Left ventricle myocardium inferior (tissue), 1 donor: ENCODE measurements at places on chromosomes 7 and 10.

DNA sequence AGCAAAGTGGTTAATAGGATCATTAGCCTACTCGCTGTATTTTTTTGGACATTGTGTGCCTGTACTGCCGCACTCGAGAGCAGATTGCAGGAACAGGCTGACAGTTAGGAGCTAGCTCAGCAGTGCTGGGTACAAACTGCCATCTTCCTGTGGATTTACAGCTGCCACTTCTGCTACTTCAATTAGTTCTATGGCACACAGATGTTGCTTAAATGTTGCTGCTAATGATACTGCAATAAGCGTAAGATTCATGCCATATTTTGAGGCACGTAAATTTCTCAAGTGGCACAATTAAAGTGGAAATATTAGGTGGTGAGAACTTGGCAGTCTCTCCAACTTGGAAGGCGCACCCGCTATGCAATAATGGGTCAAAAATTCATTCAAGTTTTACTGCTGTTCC lies 171.9 kb downstream of the EBF3 start:
- no peak for DNase-seq

DNA sequence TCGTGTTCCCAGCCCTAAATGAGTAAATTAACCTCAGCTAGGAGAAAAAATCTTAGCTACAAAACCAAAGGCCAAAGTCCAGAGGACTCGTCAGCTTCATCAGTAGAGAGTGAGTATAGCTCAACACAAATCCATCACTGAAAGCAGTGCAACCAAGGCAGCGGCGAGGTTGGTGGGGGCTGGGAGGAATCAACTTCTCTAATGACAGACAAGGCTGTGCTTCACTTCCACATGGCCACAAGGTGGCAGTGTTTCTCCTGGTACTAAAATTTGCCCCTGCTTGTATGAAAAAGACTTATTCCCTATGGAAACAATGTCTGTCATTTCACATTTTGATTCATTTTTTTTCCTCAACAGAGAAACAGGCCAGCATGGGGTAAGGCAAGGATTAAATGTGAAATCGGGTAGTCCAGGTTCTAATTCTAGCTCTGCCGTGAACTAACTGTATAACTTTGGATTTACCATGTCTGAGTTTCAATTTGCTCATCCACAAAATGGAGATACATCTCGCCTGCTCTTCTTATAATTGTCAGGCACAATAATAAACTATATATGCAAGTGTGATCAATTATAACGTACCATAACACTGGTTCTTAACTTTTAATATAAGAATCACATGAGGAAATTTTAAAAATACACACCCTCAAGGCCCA lies 39.3 kb downstream of the FAS start:
- peak; percentile 63 for DNase-seq

- DNase-seq = no peak
These were observed 272.0 kb downstream of the HPSE2 start for GRCh38 chr10:98963608-98964007.

- no peak for DNase-seq
These were observed 83.8 kb downstream of the EBLN1 start for GRCh38 chr10:22133749-22134624.

GRCh38 chr7:47045207-47046051 lies 536.5 kb downstream of the TNS3 start:
- DNase-seq = peak; percentile 64

DNA sequence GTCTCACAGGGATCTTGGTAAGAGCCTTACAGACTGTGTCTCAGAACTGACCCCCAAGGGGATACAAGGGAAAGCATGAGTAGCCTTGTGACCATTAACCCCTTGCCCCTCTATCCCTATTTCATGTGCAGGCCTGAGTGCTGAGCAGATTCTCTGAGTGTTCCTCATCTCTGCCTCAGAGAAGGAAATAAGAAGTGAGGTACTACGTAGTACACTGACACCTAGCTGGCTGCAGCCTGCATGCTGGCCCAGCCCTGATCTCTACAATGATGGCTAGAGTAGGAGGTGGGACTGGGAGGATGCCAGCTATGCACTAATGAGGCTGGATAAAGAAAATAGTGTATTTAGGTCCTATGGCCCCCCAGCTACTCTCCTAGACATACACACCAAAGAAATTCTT lies 174.9 kb upstream of the HPS1 start:
- DNase-seq = no peak

DNA sequence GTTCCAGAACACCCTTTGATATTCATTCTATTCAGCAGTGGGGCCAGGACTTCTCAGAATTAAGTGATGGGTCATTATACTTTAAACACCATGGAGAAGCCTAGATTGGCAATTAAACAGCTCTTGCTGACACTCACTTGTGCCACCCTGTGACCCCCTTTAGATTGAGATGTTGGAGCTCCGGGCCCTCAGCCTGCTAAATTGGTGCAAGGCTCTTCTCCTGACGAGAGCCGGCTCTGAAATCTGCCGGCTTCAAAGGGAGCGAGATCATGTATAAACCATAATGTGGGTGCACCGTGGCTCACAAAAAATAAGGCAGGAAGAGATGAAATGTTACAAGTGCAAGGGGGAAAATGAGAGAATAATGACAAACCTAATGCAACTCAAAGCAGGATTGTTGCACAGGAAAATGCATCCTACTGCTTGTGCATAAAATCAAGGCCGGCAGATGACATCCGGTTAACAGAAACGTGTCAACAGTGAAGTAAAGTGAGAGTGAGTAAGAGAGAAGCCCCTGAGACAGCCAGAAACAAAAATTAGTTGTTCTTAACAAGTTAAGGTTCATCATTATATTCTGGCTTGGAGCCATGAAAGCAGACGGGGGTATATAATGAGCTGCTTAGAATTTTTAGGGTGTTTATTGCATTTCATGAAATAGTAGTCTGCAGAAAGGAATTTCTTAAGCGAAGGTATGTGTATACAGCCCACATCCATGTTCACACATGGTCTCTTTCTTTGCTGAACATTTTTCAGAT lies 198.2 kb downstream of the TCF7L2 start:
- no peak for DNase-seq

GRCh38 chr7:99562832-99563231 lies 4.4 kb downstream of the ZNF655 start:
- DNase-seq = no peak

DNA sequence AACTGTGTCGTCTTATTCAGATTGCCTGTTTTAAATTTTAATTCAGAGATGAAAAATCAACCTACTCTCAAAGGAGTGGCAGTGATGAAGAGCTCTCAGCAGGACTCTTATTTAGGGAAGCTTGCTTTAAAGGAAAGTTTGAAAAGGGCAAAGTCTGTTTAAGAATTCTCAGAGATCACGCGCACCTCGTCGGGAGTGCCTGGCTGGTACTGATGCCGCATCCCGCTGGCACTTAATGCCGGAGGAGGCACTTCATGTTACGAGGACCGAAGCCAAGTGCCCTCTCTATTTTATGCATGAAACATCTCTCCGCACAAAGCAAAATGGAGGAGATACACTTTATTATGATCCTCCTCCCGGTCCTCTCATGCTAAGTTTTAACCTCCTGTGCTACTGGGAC lies 71.1 kb upstream of the INSYN2A start:
- DNase-seq = no peak

GRCh38 chr10:80268266-80268665 lies 21.2 kb downstream of the MAT1A start:
- DNase-seq = no peak

GRCh38 chr7:79529881-79530235 lies 76.4 kb upstream of the MAGI2 start:
- DNase-seq = no peak

DNA sequence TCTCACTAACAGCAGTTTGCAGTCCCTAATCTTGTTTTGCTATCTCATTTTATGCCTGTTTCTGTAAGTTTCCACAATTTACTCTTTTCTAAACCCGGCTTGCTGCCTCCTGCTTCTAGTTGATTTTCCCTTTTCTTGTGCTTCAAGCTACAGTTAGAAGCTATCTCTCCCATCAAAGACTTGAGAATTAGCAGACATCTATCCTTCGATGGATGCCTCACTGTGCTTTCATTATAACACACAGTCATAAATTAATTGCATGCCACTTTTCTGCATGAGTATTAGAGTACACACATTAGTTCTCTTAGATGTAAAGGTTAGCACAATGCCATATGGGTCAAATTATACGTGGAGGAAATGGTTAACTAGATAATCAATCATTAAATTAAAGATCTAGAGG lies 48.7 kb downstream of the SEMA3A start:
- DNase-seq = no peak

DNA sequence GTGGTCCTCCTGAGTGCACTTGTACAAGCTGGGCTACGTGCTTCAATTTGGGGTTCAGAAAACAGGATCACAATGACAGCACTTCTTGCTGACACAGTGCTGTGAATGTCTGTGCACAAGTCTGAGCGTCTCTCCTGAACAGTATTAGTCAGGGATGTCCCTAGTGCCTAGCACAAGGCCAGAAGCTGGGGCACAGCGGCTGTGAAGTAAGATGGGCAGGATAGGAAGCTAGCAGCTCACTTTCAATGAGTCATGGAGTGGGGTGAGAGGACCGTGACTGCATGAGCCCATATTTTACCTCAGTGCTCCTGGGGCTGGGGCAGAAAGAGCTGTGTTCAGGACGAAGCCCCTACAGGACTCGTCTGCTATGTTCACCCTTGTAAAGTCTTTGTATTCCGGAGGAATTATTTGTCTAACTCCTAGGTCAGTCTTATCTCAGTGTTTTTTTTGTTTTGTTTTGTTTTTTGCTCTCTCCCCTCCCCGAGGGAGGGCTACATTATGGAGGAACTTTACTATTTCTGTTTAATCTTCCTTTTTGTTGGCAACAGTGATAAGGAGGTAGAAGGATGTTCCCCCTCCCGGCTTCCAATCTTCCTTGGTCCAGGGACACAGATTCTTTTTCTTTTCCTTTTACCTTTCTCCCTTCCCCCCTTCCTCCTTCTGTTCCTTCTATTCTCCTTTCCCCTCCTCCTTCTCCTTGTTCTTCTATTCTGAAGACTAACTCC lies 2.8 kb upstream of the LRMDA start:
- no peak for DNase-seq

DNA sequence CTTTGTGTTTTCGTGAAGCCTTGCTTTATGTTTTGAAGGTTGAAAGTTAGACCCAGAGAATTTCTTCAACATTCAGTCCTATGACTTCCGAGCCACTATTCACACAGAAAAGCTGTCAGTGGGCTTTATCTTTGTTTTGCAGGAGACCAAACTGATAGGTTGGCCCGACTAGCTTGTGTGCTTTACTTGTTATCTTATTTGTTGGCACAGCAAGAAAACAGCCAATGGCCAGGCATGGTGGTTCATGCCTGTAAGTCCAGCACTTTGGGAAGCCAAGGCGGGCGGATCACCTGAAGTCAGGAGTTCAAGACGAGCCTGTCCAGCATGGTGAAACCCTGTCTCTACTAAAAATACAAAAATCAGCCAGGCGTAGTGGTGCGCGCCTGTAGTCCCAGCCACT lies 16.0 kb upstream of the GDI2 start:
- no peak for DNase-seq

GRCh38 chr10:103745341-103746247 lies 109.8 kb downstream of the SH3PXD2A start:
- DNase-seq = no peak

- DNase-seq = no peak
These were observed 12.4 kb downstream of the TMEM273 start for GRCh38 chr10:49175587-49176309.

DNA sequence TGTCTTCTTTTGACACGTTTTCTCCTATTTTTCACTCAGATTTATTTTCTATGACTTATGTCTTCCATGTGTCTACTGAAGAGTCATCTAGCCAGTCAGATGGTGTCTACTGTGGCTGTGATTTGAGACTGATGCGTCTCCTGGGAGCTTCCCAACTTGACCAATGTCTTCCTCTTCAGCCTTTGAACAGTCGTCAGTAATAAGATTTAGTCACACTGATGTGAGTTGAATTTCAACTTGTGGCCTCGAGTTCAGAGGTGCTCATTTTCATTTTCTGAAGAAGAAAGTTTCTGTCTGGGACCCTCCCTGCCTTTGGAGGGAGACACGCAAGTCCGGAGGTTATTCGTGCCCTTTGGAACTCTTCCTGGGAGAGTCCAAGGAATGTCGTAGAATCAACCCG lies 221.9 kb upstream of the INHBA start:
- DNase-seq = no peak
